ENCODE measurements at places on chromosomes 12 and 14. TPM values are rescaled to one million over a fixed set of nuclear protein-coding genes. Genes with fewer than 3 reads are reported as not detected.

The CD163 gene
- not detected for total RNA-seq

The PROX2 gene
- not detected for total RNA-seq

The RAD9B gene
- total RNA-seq = 0.46 TPM

The HOXC4 gene
- total RNA-seq = 1.2 TPM

The SEL1L gene
- total RNA-seq = 155 TPM

The CLEC4C gene
- not detected for total RNA-seq

The C12orf54 gene
- total RNA-seq = not detected

The PMEL gene
- 0.65 TPM for total RNA-seq

The KERA gene
- not detected for total RNA-seq

The TMED10 gene
- total RNA-seq = 552 TPM
